Ovary (tissue), 10 donors: ENCODE measurements at places on chromosomes 7 and 10. TPM values are rescaled to one million over a fixed set of nuclear protein-coding genes. Genes with fewer than 3 reads are reported as not detected.

- no peak for DNase-seq
Measured at GRCh38 chr10:1645896-1646295, 91.4 kb downstream of the ADARB2 start.

DNA sequence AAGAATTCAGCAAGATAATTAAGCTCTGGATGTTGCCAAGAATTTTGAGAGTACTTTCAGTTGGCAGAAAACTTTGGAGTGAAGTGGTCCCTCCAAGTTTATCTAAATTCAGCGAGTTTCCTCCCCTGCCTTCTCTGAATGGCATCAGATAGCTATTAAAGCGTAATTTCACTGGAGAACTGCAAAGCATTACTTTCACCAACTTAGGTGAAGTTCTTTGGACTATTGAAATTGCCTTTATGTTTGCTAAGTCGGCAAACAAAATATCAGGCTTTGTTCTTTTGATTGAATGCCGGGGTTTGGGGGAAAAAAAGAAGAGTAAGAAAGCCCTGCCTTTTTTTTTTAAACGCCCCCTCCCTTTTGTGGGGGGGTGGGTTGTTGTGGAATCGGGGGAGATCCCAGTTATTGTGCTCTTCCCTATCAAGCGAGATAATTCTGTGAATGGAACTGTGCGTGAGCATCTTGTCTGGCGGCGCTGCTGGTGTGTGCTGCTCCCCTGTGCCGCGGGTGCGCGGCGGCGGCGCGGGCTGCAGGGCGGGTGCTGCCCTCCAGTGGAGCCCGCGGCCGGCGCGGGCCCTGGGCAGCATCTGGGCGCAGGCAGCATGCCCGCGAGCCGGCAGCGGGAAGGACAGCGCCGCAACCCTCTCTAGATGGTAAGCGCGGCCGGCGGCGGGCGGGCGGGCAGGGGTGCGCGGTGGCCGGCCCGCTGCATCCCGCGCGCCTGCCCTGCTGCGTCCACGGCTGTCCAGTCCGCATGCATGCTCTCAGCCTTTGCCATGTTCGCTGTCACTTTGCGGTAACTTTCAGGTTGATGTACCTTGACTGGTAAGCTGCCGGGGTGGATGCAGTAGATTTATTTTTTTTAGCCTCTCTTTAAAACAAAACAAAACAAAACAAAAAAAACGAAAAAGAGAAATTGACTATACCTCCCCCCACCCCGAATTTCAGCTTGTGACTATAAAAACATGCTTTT, 176.5 kb downstream of the TCF7L2 start:
- DNase-seq = peak; percentile 78

- DNase-seq = no peak
Measured at GRCh38 chr10:62924344-62924748, 108.2 kb upstream of the EGR2 start.

DNA sequence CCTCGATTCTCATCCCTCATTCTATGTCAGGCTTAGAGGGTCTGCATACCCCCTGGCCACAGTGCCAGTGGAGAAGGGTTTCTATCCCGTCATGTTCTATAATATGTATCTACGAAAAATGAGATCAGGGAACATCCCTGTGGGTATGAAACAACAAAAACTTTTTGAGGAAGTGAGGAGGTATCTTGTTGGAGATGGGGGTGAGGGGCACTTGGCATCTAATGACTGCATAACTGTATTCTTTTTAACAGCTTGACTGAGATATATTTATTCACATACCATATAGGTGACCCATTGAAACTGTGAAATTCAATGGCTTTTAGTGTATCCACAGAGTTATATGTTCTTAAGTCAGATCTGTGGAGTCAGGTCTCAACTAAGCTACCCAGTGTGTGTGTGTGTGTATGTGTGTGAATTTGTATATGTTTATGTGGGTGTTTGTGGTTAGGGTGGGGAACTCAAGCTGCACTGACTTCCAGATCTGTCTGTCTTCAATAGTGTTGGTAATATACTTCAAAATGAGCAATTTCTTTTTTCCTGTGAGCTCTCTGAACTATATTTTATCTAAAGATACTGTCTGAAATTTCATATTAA, 528.9 kb downstream of the CNTNAP2 start:
- no peak for DNase-seq

- DNase-seq = no peak
Measured at GRCh38 chr7:156604836-156605695, 35.5 kb upstream of the RNF32 start.

DNA sequence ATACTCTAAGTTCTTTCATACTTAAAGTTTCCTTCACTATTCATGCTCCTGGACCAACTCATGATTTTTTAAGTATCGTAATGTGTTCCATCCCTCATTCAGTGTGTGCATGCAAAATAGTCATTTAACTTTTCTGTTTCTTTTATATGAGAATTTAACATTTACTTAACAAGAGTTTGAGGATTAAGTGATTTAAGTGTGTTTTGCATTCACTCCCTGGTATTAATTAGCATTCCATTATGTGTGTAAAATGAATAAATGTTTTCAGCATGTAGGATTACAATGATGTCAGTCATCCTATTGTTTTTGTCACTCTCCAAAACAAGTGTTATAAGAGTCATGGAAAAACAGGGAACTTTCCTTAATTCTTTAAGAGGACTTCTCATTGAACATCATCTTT, 457.7 kb downstream of the IPMK start:
- DNase-seq = no peak

DNA sequence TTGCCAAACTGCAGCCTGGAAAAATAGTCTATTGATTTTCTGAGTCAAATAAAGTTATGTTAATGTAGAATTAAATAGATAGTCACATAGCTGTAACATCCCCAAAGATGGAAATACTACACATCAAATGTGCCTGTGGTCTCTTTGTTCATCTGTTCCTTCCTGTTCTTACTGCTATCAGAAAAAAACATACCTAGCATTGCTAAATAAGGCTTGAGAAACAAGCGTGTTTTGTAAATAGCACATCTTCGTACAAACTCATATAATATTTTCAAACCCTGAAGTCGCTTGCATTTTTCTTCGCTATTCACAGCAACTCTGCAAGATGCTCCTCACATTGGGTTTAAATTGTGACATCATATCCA, 116.1 kb downstream of the KLF6 start:
- DNase-seq = no peak

GRCh38 chr7:141568227-141568626, 17.0 kb downstream of the AGK start:
- no peak for DNase-seq

DNA sequence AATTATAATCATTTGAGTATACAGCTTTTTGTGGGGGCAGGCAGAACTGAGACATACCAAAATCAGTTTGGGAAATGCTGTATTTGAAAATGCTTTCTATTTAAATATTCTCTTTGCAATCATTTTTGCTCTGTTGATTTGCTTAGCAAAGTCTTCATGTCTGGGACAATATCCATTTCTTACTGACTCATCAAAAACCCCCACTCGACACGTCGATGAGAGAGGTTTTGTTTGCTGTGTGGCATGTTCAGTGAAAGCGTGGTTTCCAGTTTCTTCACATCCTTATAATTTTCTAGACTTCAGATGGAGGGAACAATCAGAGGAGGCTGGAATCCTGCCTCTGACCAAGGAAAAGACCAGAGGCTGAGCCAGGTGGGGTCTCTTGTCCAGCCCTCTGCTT, 28.9 kb downstream of the HTRA1 start:
- DNase-seq = no peak

DNA sequence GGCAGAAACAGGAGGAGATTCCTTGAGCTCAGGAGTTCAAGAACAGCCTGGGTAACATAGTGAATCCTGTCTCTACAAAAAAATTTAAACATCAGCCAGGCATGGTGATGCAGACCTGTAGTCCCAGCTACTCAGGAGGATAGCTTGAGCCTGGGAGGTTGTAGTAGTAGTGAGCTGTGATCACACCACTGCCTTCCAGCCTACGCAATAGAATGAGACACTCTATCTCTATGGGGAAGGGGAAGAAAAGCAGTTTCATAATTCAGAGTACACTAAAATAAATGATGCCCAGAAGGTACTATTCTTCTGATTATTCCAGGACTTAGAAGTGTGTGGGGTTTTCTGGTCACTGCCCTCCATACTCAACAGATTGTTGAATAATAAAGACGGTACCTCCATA, 177.3 kb downstream of the KMT2E start:
- no peak for DNase-seq

DNA sequence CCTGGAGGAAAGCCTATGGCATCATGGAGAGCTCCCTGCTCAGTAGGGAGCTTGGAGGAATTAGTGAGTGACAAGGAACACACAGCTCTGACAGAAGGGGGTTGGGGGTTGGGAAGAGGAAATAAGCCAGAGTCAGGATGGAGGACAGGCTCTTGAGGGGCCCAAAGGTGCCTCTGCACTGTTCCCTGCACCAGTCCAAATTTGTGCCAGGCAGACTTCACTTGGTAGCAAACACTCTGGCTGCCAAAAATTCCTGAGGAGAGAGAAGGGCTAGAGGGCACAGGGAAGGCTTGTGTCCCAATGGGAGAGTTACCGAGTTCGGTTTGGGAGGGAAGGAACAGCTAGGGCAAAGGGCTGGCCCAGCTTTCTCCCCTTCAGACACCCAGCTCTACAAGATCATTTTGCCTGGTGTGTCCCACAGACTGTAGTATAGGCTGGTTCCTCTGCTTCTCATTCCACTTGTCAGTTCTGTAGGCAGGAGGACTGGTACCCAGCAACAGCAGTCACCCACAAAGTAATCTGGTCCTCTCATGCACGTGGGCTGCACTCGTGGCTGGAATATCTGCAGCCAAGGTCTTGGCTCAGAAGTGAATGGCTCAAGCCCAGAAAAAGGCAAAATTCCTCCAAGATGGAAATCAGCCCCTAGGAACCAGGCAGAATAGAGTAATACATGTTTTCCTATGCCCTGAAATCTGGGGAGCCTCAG, 8.0 kb upstream of the KCNIP2 start:
- DNase-seq = no peak

- DNase-seq = no peak
Measured at GRCh38 chr7:112263519-112263918, 57.0 kb downstream of the ZNF277 start.

DNA sequence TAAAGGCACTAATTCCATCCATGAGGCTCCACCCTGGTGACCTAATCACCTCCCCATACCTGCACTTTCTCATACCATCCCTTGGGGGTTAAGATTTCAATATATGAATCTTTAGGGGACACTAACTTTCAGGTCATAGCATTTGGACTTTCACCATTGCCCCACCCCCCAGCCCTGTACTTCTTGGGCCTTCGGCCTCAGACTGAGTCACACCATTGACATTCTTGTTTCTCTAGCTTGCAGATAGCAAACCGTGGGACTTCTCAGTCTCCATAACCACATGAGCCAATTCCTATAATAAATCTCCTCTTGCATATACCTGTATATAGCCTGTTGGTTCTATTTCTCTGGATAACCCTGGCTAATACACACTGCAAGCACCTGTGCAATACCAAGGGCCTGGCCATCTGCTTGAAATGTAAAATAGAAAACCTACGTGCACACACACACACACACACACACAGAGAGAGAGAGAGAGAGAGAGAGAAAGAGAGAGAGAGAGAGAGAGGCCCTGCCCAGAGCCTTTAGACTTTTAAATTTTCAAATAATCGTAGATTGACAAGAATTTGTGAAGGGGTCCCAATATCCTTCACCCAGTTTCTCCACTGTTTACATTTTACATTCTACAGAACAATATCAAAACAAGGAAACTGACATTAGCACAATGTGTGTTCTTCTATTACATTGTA, 25.3 kb downstream of the ANXA8 start:
- DNase-seq = no peak

- no peak for DNase-seq
Measured at GRCh38 chr10:90801608-90802007, 56.2 kb downstream of the HTR7 start.

DNA sequence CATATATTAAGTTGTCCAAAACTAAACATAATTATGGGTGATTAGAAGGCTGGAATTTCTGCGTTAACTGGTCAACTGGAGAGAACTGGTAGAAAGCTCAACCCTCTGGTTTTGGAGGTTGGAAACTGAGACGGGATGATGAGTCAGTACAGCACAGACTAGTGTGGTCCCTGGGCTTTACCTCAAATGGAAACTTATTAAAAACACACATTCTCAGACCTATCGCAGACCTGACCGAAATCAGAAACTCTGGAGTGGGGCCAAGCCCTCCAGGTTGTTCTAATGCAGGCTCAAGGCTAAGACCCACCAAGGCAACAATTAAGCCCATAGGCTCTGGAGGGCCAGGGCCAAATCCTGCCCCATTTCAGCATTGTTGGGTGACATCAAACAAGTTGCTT, 136.9 kb downstream of the KCNMA1 start:
- no peak for DNase-seq

DNA sequence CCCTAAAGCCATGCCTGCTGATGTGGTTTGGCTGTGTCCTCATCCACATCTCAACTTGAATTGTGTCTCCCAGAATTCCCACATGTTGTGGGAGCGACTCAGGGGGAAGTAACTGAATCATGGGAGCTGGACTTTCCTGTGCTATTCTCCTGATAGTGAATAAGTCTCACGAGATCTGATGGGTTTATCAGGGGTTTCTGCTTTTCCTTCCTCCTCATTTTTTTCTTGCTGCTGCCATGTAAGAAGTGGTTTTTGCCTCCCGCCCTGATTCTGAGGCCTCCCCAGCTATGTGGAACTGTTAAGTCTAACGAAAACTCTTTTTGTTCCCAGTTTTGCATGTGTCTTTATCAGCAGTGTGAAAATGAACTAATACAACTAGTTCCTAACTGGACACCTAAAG, 11.8 kb downstream of the MACROH2A2 start:
- no peak for DNase-seq

DNA sequence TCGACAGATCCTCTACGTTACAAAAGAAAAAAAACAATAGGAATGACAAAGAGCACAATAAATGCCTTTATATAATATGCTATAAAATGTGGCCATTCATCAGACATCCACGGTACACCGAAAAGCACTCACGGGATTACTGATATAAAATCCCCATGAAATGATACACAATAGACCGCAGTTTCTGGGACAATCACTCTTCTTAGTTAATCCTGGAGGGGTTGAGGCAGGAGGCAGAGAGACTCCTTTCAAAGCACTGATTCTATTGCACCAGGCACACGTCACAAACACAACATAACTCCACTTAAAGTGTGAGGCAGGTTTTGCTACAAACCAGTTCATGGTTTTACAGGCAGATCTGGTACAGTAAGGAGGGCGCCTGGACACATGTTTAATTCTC, 113.8 kb downstream of the FGFR2 start:
- no peak for DNase-seq

DNA sequence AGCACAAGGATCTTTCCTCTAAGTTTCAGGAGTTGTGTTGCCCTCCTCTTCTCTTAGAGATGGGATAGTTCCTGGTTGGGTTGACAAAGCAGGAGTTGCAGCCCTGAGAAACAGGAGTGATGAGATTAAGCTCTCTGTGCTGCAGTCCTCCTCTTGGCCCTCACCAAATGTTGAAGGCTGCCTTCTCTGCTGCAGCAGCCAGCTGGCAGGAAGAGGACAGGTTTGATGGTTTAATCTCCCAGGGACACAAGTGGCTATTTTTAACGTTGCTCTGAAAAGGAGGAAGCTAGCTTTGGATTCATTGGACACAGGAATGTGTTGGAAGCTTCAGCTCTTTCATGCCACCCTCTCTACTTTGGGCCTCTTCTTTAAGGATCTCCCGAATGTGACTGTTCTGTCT, 9.4 kb downstream of the STRIP2 start:
- no peak for DNase-seq

Gene ATXN7L1
- 5.0 TPM for polyA plus RNA-seq

Gene TMEM120A
- polyA plus RNA-seq = 170 TPM

Gene TAS2R4
- polyA plus RNA-seq = 0.34 TPM

Gene OR6B1
- polyA plus RNA-seq = not detected

Gene TFPI2
- polyA plus RNA-seq = 31.8 TPM

Gene NCF1
- polyA plus RNA-seq = 3.6 TPM

Gene POU6F2
- 0.17 TPM for polyA plus RNA-seq

Gene ELMO1
- 8.9 TPM for polyA plus RNA-seq

Gene SLC13A1
- polyA plus RNA-seq = not detected

Gene UCN3
- not detected for polyA plus RNA-seq
